ENCODE measurements at places on chromosomes 5 and 9.

GRCh38 chr5:87785554-87786335 is 373.0 kb upstream of the CCNH start:
- DNase-seq: no peak

DNA sequence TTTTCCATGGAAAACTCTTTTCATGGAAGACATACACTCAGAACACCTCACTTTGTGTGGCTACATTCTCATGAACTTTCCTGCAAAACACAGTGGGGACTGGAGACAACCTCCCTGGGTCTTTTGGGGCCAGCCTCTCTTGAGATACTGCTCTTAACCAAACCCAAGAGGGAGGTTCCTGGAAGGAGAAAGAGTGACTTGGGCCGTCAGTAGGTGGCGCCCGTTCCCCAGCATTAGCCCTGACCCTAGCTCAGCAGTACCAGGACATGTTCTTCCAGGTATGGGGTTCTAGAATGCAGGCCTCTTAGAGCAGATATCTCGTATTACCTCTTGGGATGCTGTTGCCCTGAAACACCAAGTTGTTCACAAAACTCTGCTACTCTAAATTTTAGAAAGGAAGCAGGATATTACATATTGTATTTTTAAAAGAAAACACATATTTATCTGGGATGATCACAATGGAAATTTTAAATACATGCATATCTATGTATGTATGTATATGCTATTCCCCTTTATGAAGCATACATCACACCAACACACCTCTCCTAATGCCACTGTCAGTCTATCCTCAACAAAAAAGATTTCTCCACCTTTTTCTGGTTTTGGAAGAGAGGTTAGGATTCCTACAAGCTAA is 15.8 kb upstream of the GLIS3 start:
- peak; percentile 87 for DNase-seq

- DNase-seq: peak; percentile 93
Measured at GRCh38 chr9:127955294-127956015, 17.8 kb upstream of the DPM2 start.

DNA sequence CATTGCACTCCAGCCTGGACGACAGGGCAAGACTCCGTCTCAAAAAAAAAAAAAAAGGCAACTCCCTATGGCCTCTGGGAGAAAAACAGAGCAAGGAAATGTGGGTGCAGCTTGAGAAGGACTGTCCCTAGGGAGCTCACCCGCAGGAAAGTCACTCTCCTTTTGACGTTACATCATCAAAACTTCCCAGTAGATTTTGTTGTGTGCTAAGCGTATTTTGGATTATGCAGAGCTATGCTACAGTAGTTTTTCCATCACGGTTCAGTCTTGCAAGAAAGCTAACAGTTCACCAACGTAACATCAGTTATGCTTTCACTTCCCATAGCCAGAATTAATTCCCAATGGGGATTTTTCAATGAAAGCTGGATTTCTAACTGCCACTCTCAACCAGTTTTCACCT is 138.8 kb downstream of the HSD17B3 start:
- no peak for DNase-seq

GRCh38 chr9:127557466-127557869 is 54.6 kb upstream of the STXBP1 start:
- no peak for DNase-seq

- no peak for DNase-seq
Measured at GRCh38 chr5:82522897-82523296, 244.7 kb upstream of the RPS23 start.

DNA sequence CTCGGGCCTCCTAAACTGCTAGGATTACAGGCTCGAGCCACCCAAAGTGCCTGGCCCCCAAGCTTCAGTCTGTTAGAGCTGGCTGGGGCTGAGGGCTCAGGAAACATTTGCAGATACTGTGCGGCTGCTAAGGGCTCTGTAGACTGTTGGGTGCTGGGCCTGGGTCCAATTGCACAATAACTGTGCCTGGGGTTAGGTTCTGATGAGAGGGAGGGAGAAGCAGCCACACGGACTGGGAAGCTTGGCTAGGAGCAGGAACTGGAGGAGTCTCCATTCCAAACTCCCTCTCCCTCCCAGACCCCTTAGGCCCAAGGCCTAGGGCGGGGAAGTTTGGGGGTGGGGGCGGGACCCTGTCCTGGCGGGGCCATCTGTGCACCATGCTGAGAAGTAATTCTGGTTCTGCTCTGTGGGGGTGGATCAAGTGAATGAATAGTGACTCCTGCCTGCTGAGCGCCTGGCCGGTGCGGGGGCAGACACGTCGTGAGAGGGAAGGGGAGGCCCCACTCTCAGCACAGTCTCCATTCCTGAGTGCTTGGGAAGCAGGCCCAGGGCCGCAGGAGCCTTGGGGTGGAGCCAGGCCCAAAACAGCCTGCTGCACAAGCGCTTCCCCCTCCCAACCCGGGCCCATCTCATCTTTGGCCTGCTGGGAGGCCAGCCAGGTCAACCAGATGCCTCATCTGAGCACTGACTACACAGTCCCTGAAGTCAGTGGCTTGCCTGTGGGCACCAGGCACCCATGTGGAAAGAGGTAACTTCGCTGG is 1.5 kb downstream of the ASS1 start:
- DNase-seq: no peak

DNA sequence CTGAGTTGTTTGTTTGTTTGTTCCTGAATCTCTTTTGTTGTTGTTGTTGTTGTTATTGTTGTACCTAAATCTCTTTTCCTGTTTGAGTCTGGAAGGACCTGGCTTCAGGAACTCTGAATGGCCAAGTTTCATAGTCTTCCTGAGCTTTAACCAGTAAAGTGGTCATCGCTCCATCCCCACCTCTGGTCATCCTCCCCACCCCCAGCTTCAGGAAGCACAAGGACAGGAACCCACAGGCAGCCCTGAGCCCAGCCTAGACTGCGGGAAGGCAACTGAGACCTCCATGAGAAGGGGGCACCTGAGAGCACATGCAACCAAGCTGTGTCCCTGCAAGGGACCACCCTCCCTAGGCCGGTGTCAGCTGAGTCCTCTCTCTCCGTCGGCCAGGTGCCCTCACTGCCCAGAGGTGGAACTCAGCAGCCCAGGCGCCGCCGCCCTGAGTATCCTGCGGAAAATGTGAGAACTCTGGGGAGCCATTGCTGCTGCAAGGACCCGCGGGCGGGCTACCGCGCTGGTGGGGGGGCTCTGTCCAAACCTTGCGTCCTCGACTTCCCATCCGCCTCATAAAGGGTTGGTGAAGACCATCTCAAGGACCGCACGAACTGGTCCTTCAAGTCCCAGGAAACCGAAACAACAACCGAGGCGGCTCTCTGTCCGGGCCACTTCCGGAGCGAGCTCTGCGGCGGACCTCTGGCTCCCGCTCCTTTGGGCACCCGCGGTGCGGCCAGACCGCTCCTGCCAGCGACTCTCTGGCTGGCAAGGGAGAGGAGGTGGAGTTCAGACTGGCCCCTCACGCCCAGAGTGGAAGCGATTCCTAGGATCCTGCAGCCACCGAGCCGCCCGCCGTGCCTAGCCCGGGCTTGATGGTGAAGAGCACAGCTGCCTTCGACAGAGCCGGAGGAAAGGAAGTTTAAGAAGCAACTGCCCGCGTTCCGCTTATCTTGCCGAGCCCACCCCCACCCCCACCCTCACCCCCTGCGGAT is 4.2 kb downstream of the BARX1 start:
- DNase-seq: peak; percentile 79
